ENCODE measurements at places on chromosomes 4 and X. TPM values are rescaled to one million over a fixed set of nuclear protein-coding genes. Genes with fewer than 3 reads are reported as not detected.
A peak's percentile ranks its signal among the peaks of the same experiment; 100 is the strongest.

Gene PNCK
- polyA plus RNA-seq, result not detected

Gene NCAPG
- polyA plus RNA-seq, result 1.4 TPM

Gene THAP9
- polyA plus RNA-seq, result 1.1 TPM

Gene VSIG4
- polyA plus RNA-seq, result 16.7 TPM

Gene HSFX3
- not detected for polyA plus RNA-seq

Gene PALLD
- polyA plus RNA-seq, result 17.4 TPM

Gene ARHGAP6
- polyA plus RNA-seq, result 0.47 TPM

GRCh38 chr4:31234494-31234893, 514.3 kb downstream of the PCDH7 start:
- H3K27ac ChIP-seq, result no peak overlapping the region
- H3K27me3 ChIP-seq, result no peaks in the 10 kb centered on the region
- no peaks in the 10 kb centered on the region for H3K36me3 ChIP-seq
- H3K4me1 ChIP-seq, result no peaks in the 10 kb centered on the region

DNA sequence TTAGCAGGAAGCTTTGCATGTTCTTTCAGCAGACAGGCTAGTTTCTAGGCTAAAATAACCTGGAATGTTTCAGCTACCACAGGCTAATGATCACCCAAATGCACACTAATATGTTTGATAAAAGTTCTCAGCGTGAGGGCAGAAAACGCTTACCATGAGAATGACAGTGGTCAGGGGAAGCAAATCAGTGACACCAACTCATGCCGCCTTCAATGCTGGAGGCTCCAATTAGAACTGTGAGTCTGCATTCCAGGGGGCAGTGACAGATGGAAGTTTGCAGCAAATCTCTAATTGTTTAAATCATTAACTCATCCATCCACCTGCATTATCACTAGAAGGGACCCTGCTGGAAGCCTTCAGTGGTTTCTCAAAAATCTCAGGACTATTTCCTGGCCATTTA, 43.2 kb downstream of the ANOS1 start:
- no peaks in the 10 kb centered on the region for H3K36me3 ChIP-seq
- no peaks in the 10 kb centered on the region for H3K4me1 ChIP-seq
- DNase-seq, result no peak
- peaks cover 3% of the 10 kb centered on the region for H3K27me3 ChIP-seq

GRCh38 chrX:113800955-113801354, 782.9 kb upstream of the HTR2C start:
- H3K27me3 ChIP-seq, result no peaks in the 10 kb centered on the region
- H3K27ac ChIP-seq, result no peak overlapping the region
- H3K4me3 ChIP-seq, result no peak overlapping the region
- DNase-seq, result no peak

DNA sequence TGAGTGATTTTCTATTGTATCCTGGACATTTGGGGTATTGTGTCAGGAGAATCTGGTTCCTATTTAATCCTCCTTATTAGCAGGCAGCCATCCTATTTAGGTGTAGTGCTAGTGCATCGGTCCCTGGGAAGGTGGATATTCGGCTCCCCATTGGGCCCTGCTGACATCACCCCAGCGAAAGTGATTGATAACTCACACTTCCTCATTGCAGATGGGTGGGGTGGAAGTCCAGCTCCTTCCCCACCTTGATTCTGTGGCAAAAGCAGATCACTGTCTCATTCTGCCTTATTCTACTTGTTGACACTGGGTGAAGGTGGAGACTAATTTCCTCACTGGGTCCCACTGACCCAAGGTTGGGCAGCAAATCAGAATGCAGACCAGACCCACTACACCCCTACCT, 23.2 kb upstream of the BRS3 start:
- no peak overlapping the region for H3K4me3 ChIP-seq
- no peaks in the 10 kb centered on the region for H3K27me3 ChIP-seq
- no peaks in the 10 kb centered on the region for H3K36me3 ChIP-seq
- H3K27ac ChIP-seq, result no peak overlapping the region

GRCh38 chr4:55912249-55912648, 36.5 kb upstream of the CEP135 start:
- no peaks in the 10 kb centered on the region for H3K36me3 ChIP-seq
- no peaks in the 10 kb centered on the region for H3K27me3 ChIP-seq
- H3K4me3 ChIP-seq, result no peak overlapping the region
- H3K4me1 ChIP-seq, result no peaks in the 10 kb centered on the region
- DNase-seq, result no peak

GRCh38 chrX:97844943-97845342, 961.2 kb downstream of the RPA4 start:
- no peak overlapping the region for H3K4me3 ChIP-seq
- no peak for DNase-seq

- DNase-seq, result peak; percentile 59
- H3K27me3 ChIP-seq, result peaks cover 3% of the 10 kb centered on the region
- peaks cover 4% of the 10 kb centered on the region for H3K36me3 ChIP-seq
Observed at GRCh38 chrX:118975831-118976598, 1.6 kb downstream of the LONRF3 start.

DNA sequence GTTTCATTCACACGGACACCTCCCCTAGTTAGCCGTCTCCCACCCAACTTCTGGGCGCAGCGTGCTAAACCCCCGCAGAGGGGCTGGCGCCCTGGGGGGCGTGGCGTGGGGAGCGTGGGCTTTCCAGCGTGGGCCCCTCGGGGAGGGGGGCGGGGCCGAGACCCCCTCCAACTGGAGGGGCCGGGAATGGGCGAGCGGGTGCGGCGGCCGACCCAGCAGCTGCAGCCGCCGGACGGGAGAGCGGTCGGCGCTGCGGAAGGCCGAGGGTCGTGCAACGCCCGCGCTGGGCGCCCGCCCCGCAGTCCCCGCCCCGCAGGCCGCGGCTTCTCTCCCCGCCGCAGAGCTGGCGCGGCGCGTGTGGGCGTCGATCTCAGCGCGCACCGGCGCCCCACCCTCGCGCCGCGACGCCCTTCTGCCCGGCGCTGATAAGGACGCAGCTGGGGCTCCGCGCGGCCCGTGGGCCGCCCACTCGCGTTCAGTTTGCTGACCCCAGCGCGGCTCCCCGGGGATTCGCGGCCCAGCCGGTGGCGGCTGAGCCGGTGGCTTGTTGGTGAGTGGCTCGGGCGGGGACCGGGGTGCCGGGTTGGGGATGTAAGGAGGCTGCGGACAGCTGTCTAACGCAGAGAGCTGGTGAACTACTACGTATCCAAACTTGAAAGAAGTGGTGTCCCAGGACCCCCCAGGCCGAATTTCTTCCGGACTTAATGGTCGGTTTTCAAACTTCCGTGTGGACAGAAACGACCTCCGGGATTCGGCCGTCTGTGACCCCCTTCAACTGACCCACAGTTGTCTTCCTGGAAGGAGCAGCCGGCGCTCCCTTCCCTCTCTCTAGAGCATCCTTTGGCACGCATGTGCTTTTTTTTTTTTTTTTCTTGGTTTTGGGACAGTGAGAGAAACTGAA, 1.5 kb downstream of the FHDC1 start:
- H3K4me3 ChIP-seq, result peak overlapping the region; percentile 39
- peaks cover 5% of the 10 kb centered on the region for H3K27me3 ChIP-seq
- H3K36me3 ChIP-seq, result no peaks in the 10 kb centered on the region
- H3K4me1 ChIP-seq, result peaks cover 31% of the 10 kb centered on the region

- H3K4me1 ChIP-seq, result no peaks in the 10 kb centered on the region
- no peaks in the 10 kb centered on the region for H3K36me3 ChIP-seq
- no peak overlapping the region for H3K4me3 ChIP-seq
- no peak for DNase-seq
- no peaks in the 10 kb centered on the region for H3K27me3 ChIP-seq
Observed at GRCh38 chrX:34631479-34632220, 25.4 kb downstream of the TMEM47 start.

- H3K4me3 ChIP-seq, result no peak overlapping the region
- H3K27me3 ChIP-seq, result no peaks in the 10 kb centered on the region
- H3K36me3 ChIP-seq, result no peaks in the 10 kb centered on the region
- H3K4me1 ChIP-seq, result no peaks in the 10 kb centered on the region
- no peak overlapping the region for H3K27ac ChIP-seq
Observed at GRCh38 chr4:21290562-21290961, 590.3 kb downstream of the PACRGL start.

Measured in liver (tissue), 10 donors.